GM23248 (cell line): ENCODE measurements at places on chromosomes 5 and 9. TPM values are rescaled to one million over a fixed set of nuclear protein-coding genes. Genes with fewer than 3 reads are reported as not detected.

DOK3 gene
- 0.76 and 0.80 TPM in 2 replicates for polyA plus RNA-seq

ANXA1 gene
- 1,010 and 1,013 TPM in 2 replicates for polyA plus RNA-seq

CDH6 gene
- polyA plus RNA-seq, result 4.1 and 4.2 TPM in 2 replicates

BRINP1 gene
- 6.0 and 6.2 TPM in 2 replicates for polyA plus RNA-seq

SGTB gene
- 16.3 and 17.7 TPM in 2 replicates for polyA plus RNA-seq

CRB2 gene
- polyA plus RNA-seq, result not detected in 2 replicates

NAIP gene
- 2.4 and 2.8 TPM in 2 replicates for polyA plus RNA-seq

STK32A gene
- polyA plus RNA-seq, result 0.48 and 1.3 TPM in 2 replicates

NPR2 gene
- polyA plus RNA-seq, result 9.7 and 11.8 TPM in 2 replicates

DBH gene
- not detected in 2 replicates for polyA plus RNA-seq

PNPLA7 gene
- polyA plus RNA-seq, result 0.44 and 0.59 TPM in 2 replicates

FBN2 gene
- polyA plus RNA-seq, result 15.2 and 15.7 TPM in 2 replicates

GRCh38 chr5:131979816-131980215 lies 31.6 kb downstream of the ACSL6 start:
- DNase-seq, result no peak

GRCh38 chr9:134663753-134664415 lies 22.3 kb downstream of the COL5A1 start:
- DNase-seq, result peak; percentile 72

- no peak for DNase-seq
Observed at GRCh38 chr9:2043243-2043642, 28.1 kb downstream of the SMARCA2 start.

- DNase-seq, result no peak
Observed at GRCh38 chr9:128253140-128253990, 22.4 kb downstream of the GOLGA2 start.

DNA sequence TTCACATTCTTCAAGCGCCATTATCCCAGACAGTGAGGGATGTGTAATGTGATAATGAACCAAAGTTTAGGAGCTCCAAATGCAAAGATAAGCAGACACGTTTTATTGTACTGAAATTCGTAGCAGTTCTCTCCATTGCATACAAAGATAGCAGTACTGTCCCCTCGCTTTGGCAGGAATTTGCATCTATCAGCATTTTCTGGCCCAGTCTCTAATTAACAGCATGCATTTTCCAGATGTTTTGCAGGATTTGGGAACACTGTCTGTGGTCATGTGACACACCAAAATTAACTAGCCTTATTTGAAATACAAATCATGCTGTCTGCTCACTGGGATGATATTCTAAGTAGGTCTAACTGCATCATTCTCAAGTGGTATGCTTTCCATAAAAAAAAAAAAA lies 235.9 kb upstream of the TRPM3 start:
- DNase-seq, result no peak

DNA sequence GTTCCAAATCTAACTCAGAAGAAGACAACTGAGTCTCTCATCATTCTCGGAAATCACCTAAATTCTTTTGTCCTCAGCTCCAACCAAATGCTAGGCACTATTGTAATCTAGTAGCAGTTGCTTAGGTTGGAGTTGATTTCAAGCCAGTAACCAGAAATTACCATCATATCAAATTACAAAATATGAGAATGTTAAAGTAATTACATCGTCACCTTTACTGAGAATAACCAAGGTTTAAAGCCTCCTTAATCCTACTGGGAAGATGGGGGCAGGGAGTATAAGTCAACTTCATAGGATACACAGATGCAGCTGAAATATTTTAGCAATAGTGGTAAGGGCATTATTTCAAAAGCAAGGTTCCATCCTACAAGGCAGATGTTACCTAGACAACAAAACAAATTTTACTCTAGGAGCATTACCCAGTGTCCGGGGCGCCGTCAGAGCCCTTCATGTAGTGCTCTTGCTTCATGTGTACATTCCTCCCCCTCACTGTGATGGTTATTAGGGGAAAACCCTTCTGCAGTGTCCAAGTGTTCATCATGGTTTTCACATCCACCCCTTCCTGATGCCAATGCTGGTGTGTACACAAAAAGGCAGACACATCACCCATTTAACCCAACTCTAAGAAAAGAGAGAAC lies 19.5 kb downstream of the ERAP1 start:
- peak; percentile 43 for DNase-seq

- DNase-seq, result no peak
Observed at GRCh38 chr9:121562301-121562700, 62.7 kb upstream of the GGTA1 start.

DNA sequence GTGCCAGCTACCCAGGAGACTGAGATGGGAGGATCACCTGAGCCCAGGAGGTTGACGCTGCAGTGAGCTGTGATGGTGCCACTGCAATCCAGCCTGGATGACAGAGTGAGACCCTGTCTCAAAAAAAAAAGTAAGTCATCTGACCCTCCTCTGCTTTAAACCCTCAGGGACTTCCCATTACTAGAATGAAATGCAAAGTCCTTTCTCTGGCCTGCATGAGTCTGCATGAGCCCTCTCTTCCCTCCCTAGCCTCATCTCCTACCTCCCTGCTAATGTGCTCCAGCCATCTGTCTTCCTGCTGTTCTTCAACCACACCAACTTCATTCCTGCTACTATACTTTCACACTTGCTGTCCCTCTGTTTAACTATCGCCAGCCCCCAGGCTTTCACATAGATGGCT lies 15.3 kb downstream of the IL5 start:
- DNase-seq, result no peak

GRCh38 chr5:93532370-93532769 lies 48.6 kb downstream of the NR2F1-AS1 start:
- peak; percentile 92 for DNase-seq

DNA sequence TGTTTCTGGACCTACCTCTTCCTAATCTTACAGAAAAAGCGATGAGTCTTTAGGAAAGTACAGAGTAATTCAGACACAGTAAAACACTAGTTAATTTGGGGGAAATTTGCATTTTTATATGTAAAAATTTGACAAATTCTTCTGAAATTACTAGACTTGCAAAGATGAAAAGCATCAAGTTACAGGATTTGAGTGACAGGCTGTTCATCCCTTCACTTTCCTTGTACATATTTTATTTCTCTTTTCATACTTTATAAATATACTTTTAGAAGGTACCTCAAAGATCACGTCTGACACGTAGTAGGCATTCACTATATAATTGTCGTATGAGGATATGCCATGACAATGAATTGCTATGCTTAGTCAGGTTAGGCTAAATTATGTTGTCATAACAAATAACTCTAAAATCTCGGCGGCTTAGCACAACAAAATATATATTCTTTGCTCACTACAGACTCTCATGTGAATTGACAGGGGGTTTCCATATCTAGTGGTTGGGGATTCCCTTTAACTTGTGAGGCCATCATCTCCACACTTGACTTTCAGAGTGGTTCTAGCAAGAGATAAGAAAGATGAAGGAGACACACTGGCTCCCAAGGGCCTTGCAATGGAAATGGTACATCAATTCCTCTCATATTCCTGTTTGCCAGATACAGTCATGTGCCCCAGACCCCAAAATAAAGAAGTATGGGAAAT lies 154.1 kb upstream of the TUT7 start:
- DNase-seq, result no peak

- DNase-seq, result no peak
Observed at GRCh38 chr5:15421921-15422412, 78.0 kb upstream of the FBXL7 start.

GRCh38 chr5:96743065-96743768 lies 64.5 kb downstream of the ERAP1 start:
- peak; percentile 81 for DNase-seq

- peak; percentile 60 for DNase-seq
Observed at GRCh38 chr5:139391570-139392323, 2.0 kb upstream of the MZB1 start.

DNA sequence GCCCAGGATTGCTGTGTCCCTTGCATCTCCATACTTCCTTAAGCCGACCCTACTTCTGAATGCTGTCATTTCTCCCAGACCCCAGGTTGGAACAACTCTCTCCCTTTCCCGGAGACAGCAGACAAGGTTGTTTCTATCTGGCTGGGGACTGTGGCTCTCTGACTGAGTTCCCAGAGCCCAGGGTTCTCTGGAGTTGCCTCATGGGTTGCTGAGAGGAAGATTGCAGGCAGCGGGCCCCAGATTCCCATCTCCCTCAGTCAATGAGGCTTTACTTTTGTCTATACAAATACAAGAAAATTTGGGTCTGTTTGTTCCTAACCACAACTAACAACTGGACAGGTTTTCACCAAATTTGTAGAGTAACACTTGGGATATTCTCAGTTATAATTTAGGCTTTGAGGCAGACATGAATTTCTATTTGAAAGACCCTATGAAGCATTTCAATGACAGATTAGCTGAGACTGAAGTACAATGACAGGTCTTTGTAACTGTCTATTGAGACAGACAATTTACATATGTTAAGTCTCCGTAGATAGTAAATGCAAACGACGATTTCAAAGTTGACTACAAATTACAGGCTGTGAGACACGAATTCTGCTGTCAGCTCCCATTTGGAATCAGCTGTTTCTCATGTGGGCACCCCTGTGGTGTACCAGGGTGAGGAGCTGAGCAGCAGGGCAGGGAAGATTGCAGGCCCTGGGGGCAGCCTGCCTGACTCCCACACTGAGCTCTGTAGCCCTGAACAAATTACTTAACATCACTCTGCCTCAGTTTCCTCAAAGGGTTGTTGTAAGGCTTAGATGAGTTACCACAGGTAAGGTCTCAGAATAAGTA lies 107.5 kb downstream of the ATP10B start:
- no peak for DNase-seq

DNA sequence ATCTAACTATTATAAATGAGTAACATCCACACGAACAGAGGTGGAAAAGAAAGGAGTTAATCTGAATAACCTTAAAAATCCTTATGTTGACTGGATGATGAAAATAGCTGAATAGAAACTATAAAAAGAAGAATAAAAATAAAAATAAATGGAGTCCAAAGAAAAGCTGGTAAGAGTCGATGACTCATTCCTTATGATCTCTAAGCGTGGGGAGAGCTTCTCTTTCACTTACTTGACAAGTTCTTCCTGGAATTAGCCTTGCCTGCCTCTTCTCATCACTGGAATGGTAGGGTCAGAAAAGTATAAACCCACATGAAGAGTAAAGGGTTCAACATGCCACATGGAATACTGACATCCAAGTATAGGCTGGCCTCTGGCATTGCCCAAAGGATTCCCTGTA lies 477.0 kb upstream of the RGMB start:
- peak; percentile 60 for DNase-seq

DNA sequence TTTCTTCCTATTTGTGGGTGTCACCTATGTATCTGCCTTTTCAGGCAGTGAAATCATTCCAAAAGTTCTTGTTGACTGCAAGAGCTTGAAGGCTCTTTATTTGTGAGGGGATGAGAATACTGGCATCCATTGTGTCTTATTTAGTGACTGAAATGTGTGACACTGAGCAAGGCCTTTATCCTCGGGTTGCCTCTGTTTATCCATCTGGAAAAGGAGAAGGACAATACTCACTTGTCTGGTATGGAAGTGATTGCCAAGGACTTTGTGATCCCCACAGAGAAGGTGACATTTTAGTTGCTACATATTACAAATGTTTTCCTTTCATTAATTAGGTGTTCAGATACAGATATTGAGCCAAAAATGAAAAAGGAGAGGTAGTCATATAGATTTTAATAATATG lies 80.2 kb downstream of the ARRDC3 start:
- no peak for DNase-seq

DNA sequence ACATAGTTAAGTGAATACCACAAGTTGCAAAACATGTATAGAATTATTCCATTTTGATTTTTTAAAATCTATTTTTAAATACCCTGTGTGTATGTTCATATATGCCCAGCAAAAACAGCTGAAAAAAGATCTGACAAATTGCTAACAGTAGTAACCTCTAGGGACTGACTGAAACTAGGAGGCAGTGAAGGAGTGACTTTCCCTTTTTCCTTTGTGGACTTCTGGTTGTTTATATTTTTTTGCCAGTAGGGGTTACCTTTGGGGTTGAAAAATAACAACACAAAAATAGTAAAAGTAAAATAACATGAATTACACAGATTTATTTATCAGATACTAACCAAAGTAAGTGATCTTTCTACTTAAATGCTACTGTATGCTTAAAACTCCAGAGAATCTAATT lies 2.9 kb downstream of the MEGF9 start:
- DNase-seq, result peak; percentile 38

DNA sequence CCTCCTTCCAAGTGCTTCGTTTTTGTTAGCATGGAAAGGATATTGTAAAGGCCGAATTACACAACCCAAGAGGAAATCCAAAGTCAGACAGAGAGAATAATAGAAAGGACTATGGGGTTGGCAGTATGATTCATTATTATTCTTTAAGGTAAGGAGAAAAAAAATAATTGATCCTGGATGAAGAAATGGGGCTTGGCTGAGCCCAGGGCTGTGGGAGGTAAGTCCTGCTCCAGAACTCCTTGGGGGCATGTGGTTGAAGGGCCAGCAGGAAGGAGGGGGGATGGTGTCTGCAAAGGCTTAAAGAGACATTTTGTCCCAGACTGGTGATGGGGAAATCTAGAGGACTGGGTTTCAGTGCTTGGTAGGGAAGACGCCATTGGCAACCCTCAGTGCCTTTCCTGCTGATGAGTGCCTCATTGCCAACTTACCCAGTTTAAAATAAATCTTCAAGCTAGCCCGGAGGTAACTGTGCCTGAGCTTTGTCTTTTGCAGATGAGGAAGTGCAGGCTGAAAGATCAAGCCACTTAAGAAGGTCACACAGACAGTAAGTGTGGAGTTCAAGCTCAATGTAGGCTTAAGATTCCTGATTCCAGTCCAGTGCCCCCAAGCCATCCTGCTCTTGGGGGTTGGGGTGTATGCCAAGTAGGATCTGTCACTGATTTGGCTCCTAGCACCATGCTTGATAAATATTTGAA lies 30.2 kb downstream of the FOXI1 start:
- no peak for DNase-seq

GRCh38 chr9:134134949-134135342 lies 936 bp upstream of the WDR5 start:
- DNase-seq, result no peak

GRCh38 chr5:75616371-75616881 lies 5.2 kb downstream of the ANKDD1B start:
- DNase-seq, result no peak

DNA sequence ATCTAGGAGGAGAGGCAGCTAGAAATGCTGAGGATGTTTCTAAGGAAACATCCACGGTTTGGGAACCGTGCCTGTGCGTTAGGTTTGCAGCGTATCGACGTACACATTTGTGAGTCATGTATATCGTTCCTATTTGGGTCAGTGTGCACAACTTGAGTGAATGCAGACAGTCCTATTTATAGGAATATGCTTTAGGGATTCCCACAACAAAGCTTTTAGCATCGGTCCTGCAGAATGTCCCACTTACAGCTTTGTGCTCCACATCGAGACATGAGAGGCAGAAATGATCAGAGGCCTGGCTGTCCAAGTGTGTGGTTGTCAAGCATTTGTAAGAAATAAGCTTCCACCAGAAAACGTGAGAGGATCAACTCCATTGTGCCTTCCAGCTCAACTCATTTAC lies 1282.7 kb upstream of the WWC1 start:
- DNase-seq, result no peak
